ENCODE measurements at places on chromosomes 5 and 9.

GRCh38 chr5:35922468-35922867 is 16.0 kb downstream of the CAPSL start:
- DNase-seq: no peak

GRCh38 chr9:26863074-26863473 is 29.5 kb downstream of the CAAP1 start:
- no peak for DNase-seq

DNA sequence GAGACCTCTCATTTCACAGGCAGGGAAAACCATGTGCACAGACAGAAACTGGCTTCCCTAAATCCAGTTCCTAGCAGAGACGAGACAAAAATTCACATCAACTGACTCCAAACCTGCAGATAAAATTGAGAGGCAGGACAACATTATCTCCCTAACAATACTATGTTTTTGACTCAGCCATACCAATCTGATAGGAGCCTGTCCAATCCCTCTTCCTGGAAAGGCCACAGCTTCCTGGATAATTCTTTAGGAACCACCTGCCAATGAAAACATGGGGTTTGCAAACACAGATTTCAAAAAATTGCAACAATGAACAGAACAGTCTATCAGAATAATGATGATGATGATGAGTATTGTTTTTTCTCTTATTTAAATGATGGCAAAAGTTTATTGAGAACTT is 22.4 kb downstream of the SH3TC2 start:
- no peak for DNase-seq

DNA sequence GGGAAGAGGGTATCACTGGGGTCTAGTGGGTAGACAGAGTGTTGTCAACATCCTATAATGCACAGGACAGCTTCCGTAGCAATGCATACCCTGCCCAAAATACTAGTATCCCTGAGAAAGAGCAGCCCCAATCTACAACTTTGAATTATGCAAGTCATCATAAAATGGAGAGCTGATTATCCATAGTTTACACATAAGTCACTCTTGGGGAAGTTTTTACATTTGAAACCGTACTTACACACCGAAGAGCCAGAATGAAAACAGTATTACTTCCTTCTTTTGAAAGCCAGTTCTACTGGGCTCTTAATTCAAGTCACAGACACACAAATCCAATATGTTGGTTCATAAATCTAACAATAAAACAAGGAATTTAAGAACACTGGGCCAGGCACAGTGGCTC is 21.6 kb downstream of the RNF145 start:
- no peak for DNase-seq

DNA sequence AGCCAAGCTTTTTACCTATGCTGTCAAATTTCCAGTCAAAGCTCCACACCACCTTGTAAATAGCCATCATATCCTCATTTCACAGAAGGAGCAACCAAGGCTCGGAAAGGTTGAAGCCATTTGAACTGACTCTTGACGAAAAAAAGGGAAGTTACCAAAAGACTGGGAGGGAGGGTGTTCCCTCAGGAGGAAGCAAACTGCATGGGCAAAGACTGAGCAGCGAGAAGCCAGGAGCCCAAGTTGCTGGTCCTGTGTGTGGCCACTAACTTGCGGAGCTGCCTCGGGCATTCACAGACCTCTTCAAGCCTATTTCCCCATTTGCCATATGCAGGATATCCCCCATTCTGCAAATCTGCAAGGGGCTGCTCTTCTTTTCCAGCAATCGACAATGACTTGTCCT is 37.4 kb downstream of the TTLL11 start:
- DNase-seq: no peak

DNA sequence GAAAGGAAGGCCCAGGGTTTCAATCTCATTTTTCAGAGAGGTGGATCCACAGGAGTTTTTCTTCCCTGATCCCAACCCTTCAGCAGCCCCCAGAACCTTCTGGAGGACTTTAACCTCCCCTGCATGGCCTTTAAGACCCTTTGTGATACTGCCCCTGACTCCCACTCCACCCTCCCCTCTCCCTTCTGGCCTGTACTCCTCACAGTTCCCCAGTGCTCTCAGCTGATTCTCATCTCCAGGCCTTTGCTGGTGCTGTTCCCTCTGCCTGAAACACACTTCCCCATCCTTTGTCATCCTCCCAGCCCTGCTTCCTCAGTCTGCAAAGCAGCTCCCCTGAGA is 18.5 kb downstream of the NEURL1B start:
- DNase-seq: no peak
